Aorta (tissue), 5 donors: ENCODE measurements at places on chromosomes 5 and 9. TPM values are rescaled to one million over a fixed set of nuclear protein-coding genes. Genes with fewer than 3 reads are reported as not detected.

- DNase-seq: no peak
These were observed 339.2 kb downstream of the ADAMTS6 start for GRCh38 chr5:65142511-65143011.

DNA sequence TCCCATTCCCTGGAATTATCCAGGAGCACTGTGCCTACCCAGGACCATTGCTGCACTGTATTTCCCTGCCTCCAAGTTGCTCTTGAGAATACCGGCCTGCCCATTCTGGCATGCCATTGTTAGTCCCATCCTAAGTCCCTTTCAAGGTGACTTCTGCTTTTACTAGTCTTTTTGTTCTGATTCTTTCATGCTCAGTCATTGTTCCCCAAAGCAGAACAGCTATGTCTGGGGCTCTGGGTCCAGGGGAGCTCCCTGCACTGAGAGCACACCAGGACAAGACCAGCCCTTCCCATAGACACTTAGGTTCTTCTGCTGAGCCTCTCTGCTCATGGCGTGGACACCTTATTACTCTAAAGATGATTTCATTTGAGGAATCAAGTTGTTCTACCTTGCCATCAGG lies 388.9 kb upstream of the KLF4 start:
- no peak for DNase-seq

- no peak for DNase-seq
These were observed at the start of gene GRIN1 for GRCh38 chr9:137138722-137139467. Gene GRIN1, plus strand, starts transcription at chr9:137139154. Its CDS starts 333 bp downstream, at chr9:137139487.

DNA sequence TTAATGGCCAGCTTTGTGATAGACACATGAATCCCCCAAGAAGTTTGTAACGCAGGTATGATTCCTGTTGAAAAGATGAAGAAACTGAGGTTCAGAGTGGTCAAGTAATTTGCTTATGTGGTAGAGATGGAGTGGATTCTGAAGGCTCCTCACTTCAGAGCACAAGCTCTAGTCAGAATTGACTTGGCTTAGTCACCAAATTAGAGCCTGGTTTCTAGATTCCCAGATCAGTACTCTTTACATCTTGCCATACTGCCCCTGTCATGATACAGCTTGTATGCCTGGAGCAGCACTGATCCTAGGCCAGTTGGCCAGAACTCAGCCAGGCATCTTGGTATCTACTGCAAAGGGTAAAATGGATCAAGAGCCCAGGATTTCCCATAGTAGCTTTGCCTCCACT lies 284.4 kb upstream of the RFX3 start:
- DNase-seq: no peak

DNA sequence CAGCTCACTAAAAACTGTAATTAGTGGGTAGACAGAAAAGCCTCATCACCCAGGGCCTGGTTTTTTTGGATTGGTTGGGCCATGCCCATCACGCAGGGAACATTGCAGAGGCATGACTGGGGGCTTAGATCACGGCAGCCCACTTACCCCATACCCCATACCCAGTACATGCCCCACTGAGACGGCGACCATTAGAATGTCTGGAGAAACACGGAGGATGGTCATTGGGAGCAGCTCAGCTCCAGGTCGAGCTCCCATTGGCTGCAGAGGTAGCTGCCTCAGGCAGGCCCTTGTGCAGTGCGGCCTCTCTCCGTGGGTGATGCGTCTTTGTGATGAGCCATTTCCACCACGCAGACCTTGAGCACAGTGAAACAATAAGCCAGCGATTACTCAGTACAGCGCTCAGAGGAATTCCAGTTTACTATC lies 204.0 kb downstream of the GADD45G start:
- no peak for DNase-seq

GRCh38 chr9:130736834-130737233 lies 43.3 kb downstream of the EXOSC2 start:
- DNase-seq: no peak

DNA sequence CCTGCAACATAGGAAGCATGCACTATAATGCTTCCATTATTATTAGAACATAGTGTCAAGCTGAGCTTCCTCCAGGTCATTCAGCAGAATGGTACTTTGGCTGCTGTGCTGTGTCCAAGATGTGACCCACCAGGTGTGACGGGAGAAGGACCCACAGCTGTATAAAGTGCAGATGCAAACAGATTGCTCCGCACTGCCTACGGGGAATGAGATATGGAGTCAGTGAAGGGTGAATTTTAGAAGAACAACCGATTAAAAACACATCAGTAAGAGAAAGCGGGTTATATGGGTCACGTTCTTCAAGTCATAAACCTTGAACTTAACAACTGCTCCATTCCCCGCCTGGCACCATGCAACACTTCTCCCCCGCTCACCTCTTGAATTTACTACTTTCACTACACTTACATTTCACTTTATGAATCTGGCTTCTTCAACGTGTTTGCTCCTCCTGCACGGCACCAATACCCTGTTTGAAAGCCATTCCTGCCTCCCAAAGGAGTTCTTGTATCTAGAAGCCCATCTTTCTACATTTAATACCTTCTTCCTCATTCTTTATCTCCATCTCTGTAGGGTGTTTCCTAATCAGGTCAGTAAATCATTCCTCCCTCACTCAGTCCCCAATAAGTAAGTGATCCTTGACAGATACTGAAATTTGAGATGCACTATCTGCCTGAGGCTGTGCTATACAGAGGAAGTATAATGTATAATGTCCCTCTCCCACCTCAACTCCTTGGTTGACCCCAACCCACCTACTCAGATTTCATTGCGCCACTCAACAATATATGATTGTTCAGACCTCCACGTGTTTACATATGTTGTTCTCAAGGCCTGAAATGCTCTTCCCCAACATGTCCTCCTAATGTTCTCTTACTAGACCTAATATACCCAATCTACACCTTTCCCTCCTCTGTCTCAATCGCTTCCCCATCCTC lies 25.9 kb downstream of the BRINP1 start:
- no peak for DNase-seq

DNA sequence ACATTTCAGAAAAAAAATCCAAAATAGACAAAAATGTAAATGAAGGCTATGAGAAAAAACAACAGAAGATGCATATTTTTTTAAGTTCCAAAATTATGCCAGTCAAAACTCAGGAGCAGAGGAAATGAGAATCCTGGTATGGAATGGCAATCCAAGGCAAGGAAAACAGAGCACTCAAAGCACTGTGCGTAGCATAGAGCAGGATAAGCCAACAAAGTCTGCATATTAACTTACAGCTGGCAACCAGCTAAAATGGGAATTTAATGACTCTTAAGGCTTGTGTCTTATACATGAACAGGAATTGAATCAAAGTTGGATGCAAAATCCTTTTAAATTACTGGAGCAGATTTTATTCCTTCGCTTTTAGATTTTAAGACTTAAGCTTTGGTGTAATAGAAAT lies 203.5 kb upstream of the DAPK1 start:
- DNase-seq: no peak

- no peak for DNase-seq
These were observed 80.8 kb upstream of the IL12B start for GRCh38 chr5:159411115-159411514.

- DNase-seq: no peak
These were observed 6.8 kb upstream of the CXXC5 start for GRCh38 chr5:139641116-139642080.

- DNase-seq: no peak
These were observed 79.9 kb upstream of the NEURL1B start for GRCh38 chr5:172561151-172561550.

DNA sequence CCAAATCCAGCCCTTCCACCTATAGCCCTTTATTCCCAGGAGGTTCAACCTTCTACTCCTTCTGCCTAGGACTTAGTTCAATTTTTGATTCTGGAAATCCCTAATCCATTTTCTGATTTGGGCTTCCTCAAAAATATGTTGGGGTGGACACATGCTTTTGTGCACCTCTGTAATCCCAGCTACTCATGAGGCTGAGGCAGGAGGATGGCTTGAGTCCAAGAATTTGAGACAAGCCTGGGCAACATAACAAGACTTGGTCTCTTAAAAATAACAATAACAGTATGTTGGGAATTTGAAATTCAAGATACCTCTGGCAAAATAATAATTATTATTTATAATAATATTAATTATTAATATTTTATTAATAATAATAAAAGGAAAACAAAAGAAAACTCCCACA lies 188.7 kb upstream of the TLE4 start:
- DNase-seq: no peak

CLINT1 gene
- 60.9 TPM for total RNA-seq

FOXD4L3 gene
- total RNA-seq: not detected

TMEM174 gene
- total RNA-seq: not detected
